ENCODE measurements at places on chromosomes 2 and 18. TPM values are rescaled to one million over a fixed set of nuclear protein-coding genes. Genes with fewer than 3 reads are reported as not detected.
A peak's percentile ranks its signal among the peaks of the same experiment; 100 is the strongest.

PJVK gene
- polyA plus RNA-seq: 12.1 TPM

ATP6V1B1 gene
- polyA plus RNA-seq: 3.1 TPM

GRCh38 chr2:185255566-185255965, 483.0 kb upstream of the FSIP2 start:
- DNase-seq: no peak

DNA sequence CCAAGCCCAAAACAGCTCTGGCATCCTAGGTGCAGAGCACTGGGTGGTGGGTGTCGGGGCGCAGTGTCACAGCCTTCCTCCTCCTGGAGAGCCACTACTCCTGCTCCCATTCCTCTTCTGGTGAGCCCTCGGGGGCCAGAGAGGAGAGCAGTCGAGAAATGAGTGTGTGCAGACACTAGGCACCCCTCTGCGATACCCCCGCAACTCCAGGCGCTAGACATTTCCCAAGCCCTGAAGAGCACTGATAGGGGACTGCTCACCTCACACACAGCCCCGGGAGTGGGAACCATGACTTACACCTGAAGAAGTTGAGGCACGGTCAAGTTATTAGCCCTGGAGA, 54.2 kb downstream of the FAM168B start:
- DNase-seq: no peak

DNA sequence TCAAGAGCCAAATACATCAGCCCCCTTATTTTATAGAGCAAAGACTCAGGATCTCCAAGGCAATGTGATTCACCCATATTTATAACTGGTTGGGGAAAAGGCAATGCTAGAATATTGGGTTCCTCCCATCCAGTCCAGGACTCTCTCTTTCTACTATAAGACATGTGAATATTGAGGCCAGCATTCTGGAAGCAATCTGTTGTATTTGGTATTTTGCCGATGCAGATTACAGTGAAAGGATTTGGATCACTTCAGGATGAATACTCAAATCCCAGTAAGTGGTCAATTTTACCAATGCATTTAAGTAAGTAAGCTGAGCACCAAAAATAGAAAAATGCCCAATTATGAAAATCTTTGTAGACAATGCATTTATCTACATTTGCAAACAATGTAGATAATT, 1834.7 kb upstream of the PIK3C3 start:
- DNase-seq: no peak

- DNase-seq: no peak
Observed at GRCh38 chr2:8857709-8858108, 20.3 kb upstream of the KIDINS220 start.

GRCh38 chr2:212539072-212539880, 674 bp upstream of the ERBB4 start:
- no peak for DNase-seq

DNA sequence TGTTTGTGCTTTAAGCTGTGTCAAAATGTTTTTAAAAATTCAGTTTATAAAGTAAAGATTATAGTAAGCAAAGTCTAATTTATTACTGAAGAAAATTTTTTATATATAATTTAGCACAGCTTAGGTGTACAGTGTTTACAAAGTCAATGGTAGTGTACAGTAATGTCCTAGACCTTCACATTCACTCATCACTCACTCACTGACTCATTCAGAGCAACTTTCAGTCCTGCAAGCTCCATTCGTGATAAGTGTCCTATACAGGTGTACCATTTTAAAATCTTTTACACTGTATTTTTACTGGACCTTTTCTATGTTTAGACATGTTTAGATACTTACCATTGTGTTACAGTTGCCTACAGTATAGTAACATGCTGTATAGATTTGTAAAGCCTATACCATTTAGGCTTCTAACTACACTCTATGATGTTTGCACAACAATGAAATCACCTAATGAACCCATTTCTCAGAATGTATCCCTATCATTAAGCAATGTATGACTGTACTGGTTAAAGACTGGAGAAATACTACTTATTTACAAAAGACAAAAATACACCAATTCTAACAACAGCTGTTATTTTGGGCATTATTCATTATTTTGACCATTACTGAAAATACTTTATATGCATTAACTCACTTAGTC, 95.1 kb downstream of the STRN start:
- DNase-seq: no peak

- DNase-seq: no peak
Observed at GRCh38 chr2:77479895-77480294, 42.3 kb downstream of the LRRTM4 start.

- DNase-seq: no peak
Observed at GRCh38 chr2:182910965-182911364, 44.5 kb upstream of the FRZB start.

GRCh38 chr2:64632835-64633819, 20.6 kb downstream of the SERTAD2 start:
- DNase-seq: peak; percentile 79

- DNase-seq: no peak
Observed at GRCh38 chr18:35658112-35658511, 76.6 kb downstream of the GALNT1 start.

DNA sequence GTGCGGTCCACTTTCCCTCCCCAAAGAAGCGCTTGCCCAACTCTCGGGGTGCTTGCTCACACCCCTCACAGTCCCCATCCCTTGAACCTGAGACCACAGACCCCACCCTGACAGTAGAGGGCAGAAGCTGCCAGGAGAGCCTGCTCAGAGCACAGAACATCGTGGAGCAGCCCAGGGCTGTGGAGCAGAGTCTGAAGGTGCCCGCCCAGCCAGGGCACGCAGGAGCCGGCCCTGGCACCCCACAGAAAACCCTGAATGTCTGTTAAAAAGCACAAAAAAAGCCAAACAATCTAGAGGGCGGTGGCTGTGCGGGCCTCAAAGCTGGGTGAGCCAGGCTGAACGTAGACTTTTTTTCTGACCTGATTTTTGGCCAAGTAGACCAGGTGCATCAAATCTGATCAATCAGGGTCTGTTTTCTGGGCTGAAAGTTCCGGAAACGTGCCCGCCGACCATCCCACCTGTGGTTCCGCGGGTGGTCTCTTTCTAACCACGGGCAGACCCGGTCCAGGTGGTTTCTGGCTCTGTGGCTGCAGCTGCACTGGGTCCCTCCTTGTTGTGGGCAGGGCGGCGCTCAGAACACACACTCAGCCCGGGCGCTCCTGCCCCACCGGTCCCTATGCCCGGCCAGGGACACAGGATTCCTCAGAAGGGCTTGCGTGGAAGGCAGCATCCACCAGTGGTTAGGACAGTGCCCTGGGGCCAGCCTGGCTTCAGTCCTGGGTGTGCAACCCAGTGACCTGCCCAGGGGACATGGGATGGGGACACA, 66.3 kb downstream of the SLC66A2 start:
- DNase-seq: no peak

DNA sequence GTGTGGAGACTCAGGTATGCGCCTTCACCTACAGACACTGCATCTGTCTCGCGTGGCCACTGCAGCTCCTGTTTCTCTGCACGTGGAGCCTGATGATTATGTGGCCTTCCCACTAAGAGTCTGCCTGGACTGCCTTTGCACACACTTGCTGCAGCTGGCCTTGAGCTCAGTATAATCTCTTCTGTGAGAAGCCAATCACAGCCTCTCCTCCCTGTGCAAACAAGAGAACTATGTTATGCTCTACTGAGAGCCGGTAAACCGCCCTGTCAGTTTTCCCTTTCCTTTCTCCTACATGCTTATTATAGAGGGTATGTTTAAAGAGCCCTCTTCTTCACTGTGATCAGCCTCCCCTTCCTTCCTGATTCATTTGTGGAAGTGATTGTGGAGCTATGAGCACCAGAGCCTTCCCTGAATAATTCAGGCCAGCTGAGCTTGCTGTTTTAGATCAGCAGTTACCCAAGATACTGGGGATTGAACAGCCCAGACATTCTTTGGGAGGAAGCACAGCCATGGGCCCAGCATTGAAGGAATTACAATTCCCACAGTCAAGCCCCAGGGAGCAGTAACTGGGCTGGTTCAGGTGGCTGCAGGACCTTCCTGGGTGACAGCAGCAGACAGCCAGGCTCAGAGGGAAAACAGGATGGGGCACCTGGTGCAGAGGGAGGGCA, 3.7 kb upstream of the TGFA start:
- DNase-seq: peak; percentile 16

- DNase-seq: no peak
Observed at GRCh38 chr2:208249296-208249695, 5.6 kb downstream of the IDH1 start.

DNA sequence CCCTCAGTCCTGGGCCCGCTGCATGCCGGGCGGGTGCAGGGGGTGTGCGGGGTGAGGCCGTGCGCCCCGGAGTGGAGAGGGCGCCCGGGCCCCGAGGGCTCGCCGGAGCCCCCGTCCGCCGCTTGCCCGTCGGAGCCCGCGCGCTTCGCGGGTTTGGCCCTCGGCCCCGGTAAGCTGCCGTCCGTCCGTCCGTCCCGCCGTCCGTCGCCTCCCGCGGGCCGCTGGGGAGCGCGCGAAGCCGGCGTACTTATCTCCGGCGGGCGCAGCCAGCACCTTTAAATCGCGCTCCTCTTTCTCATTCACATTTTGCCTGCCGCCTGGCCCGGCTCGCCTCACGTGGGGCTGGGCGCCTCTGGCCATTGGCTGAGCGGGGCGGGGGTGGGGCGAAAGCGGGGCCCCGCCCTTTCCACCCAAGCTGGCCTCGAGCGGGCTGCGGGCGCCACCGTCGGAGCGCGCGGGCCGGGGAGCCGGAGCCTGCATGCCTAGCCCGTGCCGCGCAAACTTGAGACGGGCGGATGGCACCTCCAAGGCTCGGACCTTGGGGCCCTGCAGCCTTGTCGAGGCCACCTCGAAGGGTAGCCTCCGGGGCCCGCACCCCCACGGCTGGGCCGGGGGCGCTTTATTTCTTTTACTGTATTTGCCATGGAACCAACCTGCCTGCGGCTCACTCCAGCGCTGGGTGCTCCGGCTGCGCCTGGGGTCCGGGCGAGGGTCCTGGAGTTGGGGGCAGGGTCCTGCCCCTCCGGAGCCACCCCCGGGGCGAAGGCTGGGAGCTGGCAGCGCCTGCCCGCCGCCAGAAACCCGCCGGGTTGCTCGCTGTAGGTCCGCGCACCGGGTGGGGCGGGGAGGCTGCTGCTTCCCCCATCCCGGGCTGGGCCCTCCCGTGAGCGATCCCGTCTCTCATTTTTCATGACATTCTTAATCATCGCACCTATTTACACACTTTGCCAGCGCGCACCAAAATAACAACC, at the start of gene GBX2:
Gene GBX2, minus strand, starts transcription at position 277 of the 971 bp plus-strand sequence. CDS start 415 bp downstream, outside the sequence.
- DNase-seq: no peak

DNA sequence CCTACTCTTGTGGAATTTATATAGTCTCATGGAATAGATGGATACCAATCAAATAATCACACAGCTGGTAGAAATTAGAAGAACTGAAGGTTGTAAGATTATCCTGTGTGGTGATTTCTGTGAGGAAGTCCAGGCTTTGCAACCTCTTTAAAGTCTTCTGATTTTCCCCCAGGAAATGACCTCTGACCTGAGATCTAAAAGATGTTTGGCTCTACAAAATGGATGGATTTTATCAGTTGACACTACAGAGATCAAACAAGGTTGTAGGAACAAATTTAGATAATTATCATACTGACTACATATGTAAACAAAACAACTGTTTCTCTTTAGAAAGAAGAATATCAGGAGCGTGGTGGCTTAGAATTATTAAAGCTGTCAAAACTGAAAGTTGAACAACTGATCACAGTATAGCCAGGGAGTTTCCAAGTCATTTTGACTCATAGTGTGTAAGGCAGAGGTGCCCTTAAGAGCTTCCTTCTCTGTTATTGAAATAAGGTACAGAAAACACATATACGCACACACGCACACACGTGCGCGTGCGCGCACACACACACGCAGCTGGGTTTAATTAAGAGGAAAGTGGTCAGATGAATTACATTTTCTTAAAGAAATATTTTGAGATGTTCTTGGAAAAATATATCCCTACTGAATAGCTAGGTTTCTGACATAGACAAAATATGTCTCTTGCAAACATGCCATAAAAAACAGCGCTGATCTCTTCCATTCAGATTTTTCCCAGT, 35.5 kb upstream of the PELI1 start:
- no peak for DNase-seq

DNA sequence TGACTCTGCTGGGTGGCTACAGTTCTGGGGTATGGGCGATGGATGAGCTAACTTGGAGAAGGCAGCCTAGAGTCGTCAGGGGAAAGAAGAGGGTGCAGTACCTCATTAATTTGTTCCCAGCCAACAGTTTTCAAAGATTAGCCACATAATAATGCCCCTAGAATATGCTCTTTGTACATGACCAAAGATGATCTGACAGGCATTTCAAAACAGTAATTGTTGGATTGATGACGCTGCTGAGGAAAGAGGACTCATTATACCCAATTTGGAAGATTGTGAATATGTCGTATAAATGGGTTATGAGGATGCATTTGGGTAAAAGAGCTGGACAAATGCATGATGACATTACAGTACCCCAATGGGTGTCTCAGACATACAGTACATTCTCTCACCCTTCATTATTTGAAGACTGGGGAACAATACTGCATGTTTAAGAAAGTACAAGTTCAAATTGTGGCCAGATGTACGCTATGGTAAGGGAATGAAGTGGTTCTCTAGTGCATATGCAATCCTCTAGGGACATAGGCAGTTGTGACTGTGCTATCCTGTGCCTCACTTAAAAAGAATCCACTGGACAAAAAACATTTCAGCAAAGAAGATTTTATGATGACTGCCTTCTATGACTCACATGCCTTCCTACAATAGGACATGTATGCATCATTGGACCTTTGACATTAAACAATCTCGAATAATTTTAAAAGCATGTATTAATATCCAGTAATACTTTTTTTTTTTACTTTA, 233.2 kb downstream of the CNTNAP5 start:
- DNase-seq: no peak
